ENCODE measurements at places on chromosomes 6 and 20. TPM values are rescaled to one million over a fixed set of nuclear protein-coding genes. Genes with fewer than 3 reads are reported as not detected.

- no peak for DNase-seq
These were observed 32.3 kb upstream of the HLA-A start for GRCh38 chr6:29909985-29910384.

Gene OXT
- 0.54 TPM for total RNA-seq

Gene SIRPB2
- total RNA-seq, result 4.0 TPM

Gene RSPO4
- total RNA-seq, result not detected

Gene MCCD1
- total RNA-seq, result not detected

Gene ZSCAN23
- total RNA-seq, result 1.3 TPM

GRCh38 chr6:136927292-136927691 is 5.2 kb downstream of the SLC35D3 start:
- no peak for DNase-seq

DNA sequence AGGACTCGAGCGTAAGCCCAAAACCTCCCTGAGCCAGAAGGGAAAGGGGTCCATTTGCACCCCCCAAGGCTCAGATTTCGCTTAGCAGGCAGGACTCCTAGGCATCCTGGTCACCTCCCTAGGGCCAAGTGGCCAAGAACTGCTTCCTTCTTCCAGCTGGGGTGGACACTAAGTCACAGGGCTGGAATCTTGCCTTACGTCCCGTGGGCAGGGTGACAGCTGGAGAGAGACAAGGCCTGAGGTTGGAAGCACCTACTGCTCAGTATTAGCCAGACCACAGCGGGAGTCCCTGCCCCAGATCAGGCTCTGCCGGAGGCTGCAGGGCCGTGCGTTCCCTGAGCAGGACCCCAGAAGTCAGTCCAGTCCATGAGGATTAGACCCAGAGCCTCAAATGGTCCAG is 19.7 kb downstream of the LAMA5 start:
- DNase-seq, result no peak

DNA sequence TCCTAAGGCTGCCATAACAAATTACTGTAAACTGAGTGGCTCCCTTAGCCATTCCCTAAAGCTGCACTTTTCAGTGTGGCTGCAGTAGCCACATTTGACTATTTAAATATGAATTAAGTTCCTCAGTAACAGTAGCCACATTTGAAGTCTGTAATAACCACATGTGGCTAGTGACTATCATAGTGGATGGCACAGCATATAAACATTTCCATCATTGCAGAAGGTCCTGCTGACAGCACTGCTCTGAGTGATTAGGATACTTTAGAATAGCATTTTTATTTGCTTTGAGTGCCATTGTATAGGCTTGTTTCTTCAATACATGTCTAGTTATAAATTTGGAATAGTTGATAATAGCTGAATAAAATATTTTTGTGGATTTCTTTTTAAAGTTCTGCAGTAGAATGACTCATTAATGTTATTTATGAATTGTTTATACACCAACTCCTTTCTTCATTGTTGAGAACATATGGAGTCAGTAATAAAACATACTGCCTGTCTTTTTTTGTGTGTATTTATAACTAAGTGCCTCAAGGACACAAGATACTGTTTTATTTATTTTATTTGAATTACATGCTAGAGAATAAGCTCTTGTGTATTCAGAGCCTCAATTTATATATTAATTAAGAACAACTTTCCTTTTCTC is 217.2 kb downstream of the CDKAL1 start:
- DNase-seq, result no peak
